HFFc6 (cell line): ENCODE measurements at places on chromosomes 7 and 10.
A peak's percentile ranks its signal among the peaks of the same experiment; 100 is the strongest.

GRCh38 chr10:101575580-101576210, 12.4 kb downstream of the POLL start:
- H3K4me3 ChIP-seq: no peak overlapping the region
- peaks cover 4% of the 10 kb centered on the region for H3K27me3 ChIP-seq
- peaks cover 5% of the 10 kb centered on the region for H3K4me1 ChIP-seq
- H3K36me3 ChIP-seq: no peaks in the 10 kb centered on the region
- H3K27ac ChIP-seq: no peak overlapping the region

DNA sequence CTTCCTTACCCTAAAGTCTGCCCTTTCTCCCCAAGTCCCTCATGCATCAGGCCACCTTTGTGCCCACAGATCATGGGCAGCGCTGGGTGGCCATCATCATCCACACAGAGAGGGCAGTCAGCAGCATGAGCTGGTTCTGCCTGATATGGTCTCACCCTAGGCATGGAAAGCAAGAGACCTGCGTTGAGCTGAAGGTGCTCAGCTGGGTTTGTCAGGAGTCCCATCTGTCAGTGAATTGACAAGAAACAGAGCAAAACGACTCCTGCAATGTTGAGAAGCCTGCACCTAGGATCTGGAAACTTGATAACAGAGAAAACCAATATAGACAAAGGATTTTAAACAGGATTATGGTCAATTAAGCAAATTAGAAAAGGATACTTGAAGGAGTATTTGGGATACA, 242.7 kb upstream of the PRSS1 start:
- no peak overlapping the region for H3K4me3 ChIP-seq
- H3K27ac ChIP-seq: no peak overlapping the region
- peaks cover 55% of the 10 kb centered on the region for H3K27me3 ChIP-seq
- H3K4me1 ChIP-seq: no peaks in the 10 kb centered on the region
- no peaks in the 10 kb centered on the region for H3K36me3 ChIP-seq

DNA sequence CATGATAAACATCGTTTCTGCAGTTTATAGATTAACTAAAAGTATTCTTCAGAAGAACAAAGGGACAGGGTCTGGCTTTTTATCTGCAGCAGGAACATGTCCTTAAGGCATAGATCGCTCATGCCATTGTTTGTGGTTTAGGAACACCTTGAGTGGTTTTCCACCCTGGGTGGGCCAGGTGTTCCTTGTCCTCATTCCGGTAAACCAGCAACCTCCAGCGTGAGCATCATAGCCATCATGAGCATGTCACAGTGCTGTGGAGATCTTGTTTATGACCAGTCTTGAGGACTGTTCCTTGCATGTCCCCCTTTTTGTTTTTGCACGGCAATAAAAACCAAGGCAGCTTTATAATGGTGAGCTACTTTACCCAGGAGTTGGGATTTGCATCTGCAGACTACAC, 33.9 kb downstream of the STOX1 start:
- no peak for DNase-seq
- H3K27me3 ChIP-seq: peaks cover 16% of the 10 kb centered on the region

DNA sequence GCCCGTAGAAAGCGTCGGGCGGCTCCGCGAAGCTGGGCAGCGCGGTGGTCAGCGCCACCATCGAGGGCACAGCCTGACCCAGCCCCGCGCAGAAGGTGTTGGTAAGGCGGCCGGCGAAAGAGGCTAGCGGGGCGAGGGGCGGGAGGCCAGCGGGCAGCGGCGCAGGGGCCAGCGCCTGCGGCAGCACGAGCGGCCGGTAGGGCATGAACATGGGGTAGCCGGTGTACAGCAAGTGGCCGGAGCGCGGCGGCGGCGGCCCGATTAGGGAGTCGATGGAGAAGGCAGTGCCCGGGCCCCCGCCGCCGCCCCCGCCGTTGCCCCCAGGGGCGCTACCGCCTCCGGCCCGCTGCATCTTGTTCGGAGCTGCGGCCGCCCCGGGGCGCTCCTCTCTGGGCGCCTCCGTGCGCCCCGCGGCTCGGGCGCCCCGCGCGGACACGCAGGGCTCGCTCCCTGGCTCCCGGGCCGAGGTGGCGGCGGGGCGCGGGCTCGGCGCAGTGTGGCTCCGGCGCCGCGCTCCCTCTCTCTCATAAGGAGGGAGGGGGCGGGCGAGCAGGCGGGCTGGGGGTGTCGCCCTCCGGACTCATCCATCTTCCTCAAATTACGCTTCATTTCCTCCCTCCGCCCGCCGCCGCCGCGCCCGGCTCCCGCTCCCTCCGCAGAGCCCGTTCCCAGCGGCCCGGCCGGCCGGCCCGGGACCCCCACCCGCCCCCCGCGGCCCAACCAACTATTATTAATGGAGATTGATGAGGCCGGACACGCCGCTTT, at the start of gene GBX1:
Gene GBX1, minus strand, starts transcription at position 498 of the 765 bp plus-strand sequence. Its CDS starts 146 bp downstream, at position 352.
- no peaks in the 10 kb centered on the region for H3K36me3 ChIP-seq
- no peak within 1 kb of the TSS for H3K4me3 ChIP-seq
- no peak within 1 kb of the TSS for H3K27ac ChIP-seq
- no peak for DNase-seq
- peaks cover 10% of the 10 kb centered on the region for H3K4me1 ChIP-seq
- peaks cover 44% of the 10 kb centered on the region for H3K27me3 ChIP-seq

GRCh38 chr10:42753126-42753506, 29.5 kb upstream of the BMS1 start:
- H3K4me1 ChIP-seq: 0 out of 2 replicates have a peak, but pooled peaks cover 5% of the 10 kb centered on the region
- peak overlapping the region; percentile 79 for H3K4me3 ChIP-seq
- H3K36me3 ChIP-seq: no peaks in the 10 kb centered on the region
- DNase-seq: peak; percentile 27
- peaks cover 20% of the 10 kb centered on the region for H3K27me3 ChIP-seq

- peaks cover 3% of the 10 kb centered on the region; the same call in 1 of the 2 replicates for H3K27me3 ChIP-seq
- no peak overlapping the region for H3K4me3 ChIP-seq
- peaks cover 19% of the 10 kb centered on the region for H3K36me3 ChIP-seq
- peak overlapping the region; percentile 26; the same call in 1 of the 2 replicates for H3K27ac ChIP-seq
- H3K4me1 ChIP-seq: peaks cover 86% of the 10 kb centered on the region
These were observed 12.3 kb upstream of the KMT2E start for GRCh38 chr7:105001652-105002184.

DNA sequence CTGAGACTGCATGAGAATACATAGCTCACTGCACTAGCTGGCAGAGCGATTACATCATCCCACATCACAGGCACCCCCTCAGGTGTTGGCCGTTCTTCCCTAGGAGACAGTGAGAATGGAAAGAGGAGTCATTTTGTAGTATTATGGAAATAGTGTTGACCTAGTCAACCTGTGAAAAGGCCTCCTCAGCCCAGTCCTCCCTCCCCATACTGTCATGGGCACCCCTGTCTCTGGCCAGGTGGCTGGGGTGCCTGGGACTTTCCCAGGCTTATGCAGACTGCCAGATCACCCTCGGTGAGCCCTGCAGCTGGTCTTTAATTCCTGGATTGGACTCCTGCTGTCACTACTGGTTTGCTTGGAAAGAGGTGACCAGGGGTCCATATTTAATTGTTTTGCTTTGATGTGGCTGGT, 4.0 kb downstream of the INPP5A start:
- peak overlapping the region; percentile 83 for H3K27ac ChIP-seq
- peak overlapping the region; percentile 99 for H3K4me3 ChIP-seq
- H3K4me1 ChIP-seq: peaks cover 43% of the 10 kb centered on the region
- no peak for DNase-seq
- peaks cover 2% of the 10 kb centered on the region; the same call in 1 of the 2 replicates for H3K27me3 ChIP-seq

- no peak overlapping the region for H3K4me3 ChIP-seq
- H3K4me1 ChIP-seq: no peaks in the 10 kb centered on the region
- no peak for DNase-seq
- no peak overlapping the region for H3K27ac ChIP-seq
These were observed 1308.7 kb downstream of the REEP3 start for GRCh38 chr10:64829888-64830412.

- no peak overlapping the region for H3K27ac ChIP-seq
- no peaks in the 10 kb centered on the region for H3K4me1 ChIP-seq
- DNase-seq: no peak
- H3K27me3 ChIP-seq: no peaks in the 10 kb centered on the region
- H3K4me3 ChIP-seq: no peak overlapping the region
These were observed 160.1 kb upstream of the AOAH start for GRCh38 chr7:36884351-36884750.

- no peaks in the 10 kb centered on the region for H3K27me3 ChIP-seq
- H3K4me1 ChIP-seq: peaks cover 13% of the 10 kb centered on the region
- 0 out of 2 replicates have a peak, but pooled peaks cover 4% of the 10 kb centered on the region for H3K36me3 ChIP-seq
- DNase-seq: no peak
- H3K27ac ChIP-seq: no peak overlapping the region
These were observed 68.8 kb downstream of the VTI1A start for GRCh38 chr10:112515852-112516251.
